T-helper 2 cell (primary cell): ENCODE measurements at places on chromosomes 3 and 15.

- no peak for DNase-seq
These were observed 54.8 kb downstream of the ZNF609 start for GRCh38 chr15:64515196-64515595.

DNA sequence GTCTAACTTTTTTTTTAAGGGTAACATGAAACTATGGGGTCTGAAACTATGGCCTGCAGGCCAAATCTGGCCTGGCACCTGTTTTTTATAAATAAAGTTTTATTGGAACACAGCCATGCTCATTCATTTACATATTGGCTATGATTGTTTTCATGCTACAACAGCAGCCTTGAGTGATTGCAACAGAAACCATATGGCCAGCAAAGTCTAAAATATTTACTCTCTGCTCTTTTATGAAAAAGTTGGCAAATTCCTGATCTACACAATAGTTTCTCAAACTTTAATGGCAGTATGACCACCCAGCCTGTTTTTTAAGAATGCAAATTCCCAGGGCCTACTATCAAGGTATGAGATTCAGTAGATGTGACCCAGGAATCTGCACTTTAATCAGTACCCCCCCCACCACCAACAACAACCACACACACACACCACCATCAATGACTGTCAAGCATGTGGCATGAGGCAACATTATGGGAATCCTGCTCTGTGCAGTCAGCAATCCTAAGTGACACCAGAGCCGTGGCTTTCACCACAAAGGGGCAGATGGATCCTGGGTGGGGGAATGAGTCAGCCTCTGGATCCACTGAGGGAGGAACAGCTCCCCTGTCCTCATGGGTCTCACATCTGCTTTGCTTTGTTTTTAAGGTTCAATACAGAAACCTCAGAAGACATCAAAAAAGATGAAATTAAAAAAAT is 142.8 kb downstream of the NTRK3 start:
- no peak for DNase-seq

GRCh38 chr3:36520241-36521006 is 140.1 kb downstream of the STAC start:
- DNase-seq = no peak

DNA sequence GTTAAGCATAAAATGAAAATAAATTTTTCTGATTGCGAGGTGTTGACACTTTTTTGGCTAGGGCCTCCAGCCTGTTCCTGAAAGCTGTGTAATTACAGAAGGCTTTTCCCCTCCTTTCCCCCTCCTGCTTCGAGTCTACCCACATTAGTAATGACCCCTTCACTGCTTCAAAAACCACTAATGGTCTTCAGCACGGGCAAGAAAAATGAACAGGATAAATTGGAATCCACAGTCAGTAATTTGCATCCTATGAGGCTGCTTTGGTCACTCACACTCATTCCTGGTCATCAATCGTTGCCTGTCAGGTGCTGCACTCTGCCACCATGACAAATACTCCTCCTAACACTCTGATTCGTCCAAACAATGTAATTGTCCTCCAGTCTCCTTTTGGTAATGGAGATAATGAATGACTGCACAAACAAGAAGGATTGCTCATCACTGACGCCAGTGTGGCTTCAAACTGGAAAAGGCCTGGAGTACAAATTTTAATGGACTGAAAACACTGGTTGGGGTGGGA is 148.6 kb downstream of the MEIS2 start:
- no peak for DNase-seq

DNA sequence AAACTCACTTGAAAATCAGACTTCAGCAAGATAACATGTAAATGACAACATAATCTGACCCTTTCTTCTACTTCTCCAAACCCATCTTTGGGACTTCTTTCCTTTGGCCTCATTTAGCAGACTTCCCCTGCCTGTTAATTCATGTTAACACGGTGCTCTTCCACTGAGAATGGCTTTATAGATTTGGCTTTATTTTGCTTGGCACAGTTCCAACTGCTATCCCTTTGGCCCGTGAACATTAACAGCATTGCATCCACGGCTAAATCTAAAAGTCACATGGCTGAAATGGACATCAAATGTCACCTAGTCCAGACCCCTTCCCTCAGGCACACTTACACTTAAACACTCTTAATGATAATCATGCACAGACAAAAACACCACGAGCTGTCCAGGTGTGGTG is 3.8 kb downstream of the ZMAT3 start:
- DNase-seq = no peak

DNA sequence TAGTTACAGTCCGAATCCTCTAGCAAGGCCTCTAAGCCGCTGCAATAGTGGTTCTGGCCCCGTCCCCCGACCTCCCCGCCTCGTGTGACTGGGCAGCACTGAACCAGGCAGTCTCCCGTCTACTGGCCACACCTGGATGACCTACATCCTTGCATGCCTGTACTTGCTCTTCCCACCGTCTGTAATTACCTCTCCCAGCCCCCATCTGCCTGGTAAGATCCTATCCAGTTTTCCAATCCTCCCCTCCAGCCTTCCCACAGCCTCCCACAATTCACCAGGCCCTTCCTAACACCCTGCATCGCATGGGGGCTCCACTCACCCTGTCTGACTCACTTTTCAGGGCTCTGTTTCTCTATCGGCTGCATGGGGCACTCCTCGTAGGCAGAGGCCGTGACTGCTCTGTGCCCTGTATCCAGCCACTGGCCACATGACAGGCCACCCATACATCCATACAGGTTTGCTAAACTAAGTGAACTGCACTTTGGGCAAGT is 32.8 kb downstream of the XXYLT1 start:
- DNase-seq = no peak

- no peak for DNase-seq
These were observed 328.7 kb upstream of the ATP11B start for GRCh38 chr3:182464513-182465145.

DNA sequence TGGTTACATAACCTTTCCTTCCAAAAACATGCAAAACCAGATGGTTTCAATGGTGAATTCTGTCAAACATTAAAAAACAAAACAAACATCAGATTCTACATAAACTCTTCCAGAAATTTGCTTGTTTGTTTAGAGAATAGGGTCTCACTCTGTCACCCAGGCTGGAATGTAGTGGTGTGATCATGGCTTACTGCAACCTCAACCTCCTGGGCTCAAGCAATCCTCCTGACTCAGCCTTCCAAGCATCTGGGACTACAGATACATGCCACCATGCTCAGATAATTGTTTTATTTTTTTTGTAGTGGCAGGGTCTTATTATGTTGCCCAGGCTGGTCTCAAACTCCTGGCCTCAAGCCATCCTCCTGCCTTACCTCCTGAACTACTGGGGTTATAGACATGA is 36.1 kb downstream of the FBXL2 start:
- DNase-seq = no peak

GRCh38 chr3:2372306-2372705 is 273.6 kb downstream of the CNTN4 start:
- no peak for DNase-seq

- no peak for DNase-seq
These were observed at the start of gene PLOD2 for GRCh38 chr3:146160964-146161662. TSS of gene PLOD2 (minus strand) at chr3:146161184. CDS start at chr3:146160989, 195 bp downstream.

- DNase-seq = no peak
These were observed 16.9 kb downstream of the THBS1 start for GRCh38 chr15:39597751-39598185.
